ENCODE measurements at places on chromosomes 5 and 9. TPM values are rescaled to one million over a fixed set of nuclear protein-coding genes. Genes with fewer than 3 reads are reported as not detected.

Gene RMI1
- polyA plus RNA-seq, result 14.2 TPM

Gene ST8SIA4
- polyA plus RNA-seq, result 6.7 TPM

Gene CARTPT
- polyA plus RNA-seq, result not detected

Gene KIF4B
- polyA plus RNA-seq, result 0.18 TPM

Gene TLR4
- polyA plus RNA-seq, result 7.7 TPM

Gene ZNF354B
- polyA plus RNA-seq, result 23.4 TPM

Gene NR6A1
- 1.4 TPM for polyA plus RNA-seq

Gene DMRT2
- polyA plus RNA-seq, result 1.8 TPM

Gene PRRX2
- 2.6 TPM for polyA plus RNA-seq

Gene NMUR2
- 0.27 TPM for polyA plus RNA-seq

Gene COL27A1
- 31.8 TPM for polyA plus RNA-seq

Gene TEX48
- not detected for polyA plus RNA-seq
